Amniotic stem cell (primary cell): ENCODE measurements at places on chromosomes 6 and 20.

DNA sequence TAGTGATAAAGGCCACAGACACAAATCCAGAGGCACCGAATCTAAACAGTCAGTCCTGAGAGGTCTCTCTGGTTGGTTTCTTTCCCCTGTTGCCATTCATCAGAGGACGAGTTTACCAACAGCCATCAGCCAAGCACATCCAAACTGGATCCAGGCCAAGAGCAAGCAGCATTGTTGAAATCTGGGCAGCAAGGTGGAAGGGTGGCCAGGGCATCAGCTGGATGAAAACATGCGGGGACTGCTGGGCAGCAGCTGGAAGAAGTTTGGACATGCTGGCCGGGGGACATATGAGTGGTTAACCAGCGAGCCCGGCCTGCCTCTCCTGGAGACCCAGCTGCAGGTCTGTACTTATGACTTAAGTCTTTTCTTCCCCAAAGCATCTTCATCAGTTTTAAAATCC lies at the start of gene SMIM28:
TSS of gene SMIM28 (plus strand) at position 62 of the 400 bp plus-strand sequence. CDS start at position 230, 168 bp downstream.
- DNase-seq = no peak

- no peak for DNase-seq
Observed at GRCh38 chr20:40452758-40453157, 236.3 kb downstream of the MAFB start.

DNA sequence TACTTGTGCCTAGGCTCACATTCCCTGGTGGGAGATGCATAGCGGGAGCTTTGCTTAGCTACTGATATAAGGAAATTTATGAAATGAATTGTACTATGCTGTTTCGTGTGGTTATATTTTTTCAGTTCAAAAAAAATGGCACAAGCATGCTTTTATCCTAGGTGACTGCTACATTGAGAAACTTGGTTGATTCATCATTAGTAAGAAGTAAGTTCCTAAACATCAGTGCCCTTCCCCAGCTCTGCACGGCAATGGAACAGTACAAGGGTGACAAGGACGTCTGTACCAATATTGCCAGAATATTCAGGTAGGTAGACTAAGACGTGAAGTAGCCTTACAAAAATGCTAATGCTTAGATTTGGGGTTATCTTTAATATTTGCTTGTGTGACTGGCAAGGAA lies 79.7 kb downstream of the ARMC2 start:
- DNase-seq = no peak

DNA sequence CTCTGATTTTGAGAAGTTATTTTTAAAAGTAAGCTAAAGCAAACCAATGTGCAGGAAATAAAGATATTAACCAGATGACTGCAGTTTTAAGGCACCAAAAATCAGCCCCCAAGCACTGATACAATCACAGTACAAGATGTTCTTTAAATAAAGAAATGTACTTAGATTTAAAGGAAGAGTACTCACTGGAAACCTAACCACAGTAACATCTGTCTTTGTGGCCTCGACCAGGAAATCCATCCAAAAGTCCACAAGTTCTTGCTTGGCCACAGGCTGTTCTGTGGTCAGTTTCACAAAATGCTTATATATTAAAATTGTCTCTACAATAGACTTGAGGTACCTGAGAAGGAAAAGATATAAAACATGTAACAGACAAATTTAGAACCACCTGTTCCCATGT lies 105.9 kb upstream of the MAP7 start:
- DNase-seq = no peak

DNA sequence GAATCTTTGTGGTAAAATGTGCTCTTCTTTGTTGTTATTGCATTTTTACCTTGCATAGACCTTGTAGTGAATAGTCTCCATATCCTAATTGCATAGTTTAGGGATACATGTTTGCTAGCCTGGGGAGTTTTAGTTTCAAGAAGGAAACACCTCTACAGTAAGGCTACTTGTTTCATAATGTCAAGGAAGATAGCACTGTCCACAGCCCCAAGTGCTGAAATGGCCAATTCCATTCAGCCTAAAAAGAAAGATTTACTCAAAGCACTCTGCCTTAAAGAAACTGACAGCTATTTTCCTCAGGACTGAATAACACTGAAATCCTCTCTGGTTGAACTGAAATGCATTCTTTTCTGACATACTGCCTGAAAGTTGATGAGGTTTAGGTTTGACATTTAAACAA lies 2.6 kb downstream of the HCRTR2 start:
- no peak for DNase-seq

GRCh38 chr6:36717231-36717825 lies 19.7 kb downstream of the RAB44 start:
- DNase-seq = no peak

GRCh38 chr6:26536571-26537159 lies 1.5 kb upstream of the HMGN4 start:
- DNase-seq = peak; percentile 20
